ENCODE measurements at places on chromosomes 3 and 15.

GRCh38 chr15:48875241-48875960 is 2.5 kb upstream of the EID1 start:
- no peak for DNase-seq

DNA sequence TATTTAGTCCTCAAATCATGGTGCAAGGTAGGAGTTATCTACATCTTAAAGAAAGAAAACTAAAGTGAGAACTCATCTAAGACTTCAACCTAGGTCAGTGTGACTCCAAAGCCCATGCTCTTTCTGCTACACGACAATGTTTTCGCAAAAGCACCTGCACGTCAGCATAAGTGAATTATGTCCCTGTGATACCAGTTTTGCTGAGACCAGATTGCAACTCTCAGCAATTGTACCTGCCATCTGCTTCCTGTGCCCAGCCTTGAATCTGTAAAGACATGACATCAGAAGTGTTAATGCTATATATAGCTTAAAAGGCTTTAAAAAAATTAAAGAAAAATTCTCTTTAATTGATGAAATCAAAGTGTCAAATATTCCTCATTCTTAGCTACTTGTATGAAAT is 43.4 kb downstream of the RETNLB start:
- no peak for DNase-seq

DNA sequence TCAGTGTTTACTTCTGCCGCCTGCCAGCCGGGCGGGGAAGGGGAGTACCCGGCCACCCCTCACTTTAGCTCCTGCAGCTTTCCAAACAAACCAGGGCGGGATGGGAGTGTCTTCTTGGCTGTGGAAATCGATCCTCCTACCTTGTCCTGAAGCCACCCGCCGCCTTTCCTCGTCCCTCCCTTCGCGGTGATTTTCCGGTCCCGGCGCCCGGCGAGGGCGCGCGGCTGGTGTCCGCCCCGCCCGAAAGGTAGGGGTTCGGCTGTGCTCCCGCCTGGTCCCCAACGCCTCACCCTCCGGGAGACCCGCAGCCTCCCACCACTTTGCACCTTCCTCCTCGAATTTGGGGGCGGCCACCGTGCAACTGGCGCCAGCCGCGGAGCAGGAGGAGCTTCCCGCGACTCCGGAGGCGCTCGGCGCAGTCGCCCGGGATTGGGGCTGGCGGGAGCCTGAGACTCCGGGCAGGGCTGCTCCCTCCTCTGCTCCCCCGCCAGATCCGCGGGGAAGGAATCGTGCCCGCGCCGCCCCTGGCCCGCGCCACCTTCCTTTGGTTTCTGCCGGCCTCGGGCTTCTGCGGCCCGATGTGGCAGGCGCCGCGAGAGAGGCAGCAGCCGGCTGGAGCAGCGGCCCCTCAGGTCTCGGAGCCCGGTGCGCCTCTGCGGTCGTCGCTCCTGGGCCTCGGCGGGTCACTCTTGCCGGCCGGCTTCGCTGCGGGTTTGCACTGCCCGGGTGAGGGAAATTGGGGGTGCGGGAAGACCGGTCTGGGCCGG is 30.7 kb upstream of the ST3GAL6 start:
- no peak for DNase-seq

- DNase-seq, result no peak
Measured at GRCh38 chr15:88120026-88120425, 136.5 kb downstream of the NTRK3 start.

All from amniotic epithelial cell (primary cell).